Heart right ventricle (tissue), 16 donors: ENCODE measurements at places on chromosomes 7 and 10. TPM values are rescaled to one million over a fixed set of nuclear protein-coding genes. Genes with fewer than 3 reads are reported as not detected.

Gene TCERG1L
- not detected for polyA plus RNA-seq

Gene HOXA4
- polyA plus RNA-seq = 1.2 TPM

Gene ACSL5
- polyA plus RNA-seq = 8.9 TPM

DNA sequence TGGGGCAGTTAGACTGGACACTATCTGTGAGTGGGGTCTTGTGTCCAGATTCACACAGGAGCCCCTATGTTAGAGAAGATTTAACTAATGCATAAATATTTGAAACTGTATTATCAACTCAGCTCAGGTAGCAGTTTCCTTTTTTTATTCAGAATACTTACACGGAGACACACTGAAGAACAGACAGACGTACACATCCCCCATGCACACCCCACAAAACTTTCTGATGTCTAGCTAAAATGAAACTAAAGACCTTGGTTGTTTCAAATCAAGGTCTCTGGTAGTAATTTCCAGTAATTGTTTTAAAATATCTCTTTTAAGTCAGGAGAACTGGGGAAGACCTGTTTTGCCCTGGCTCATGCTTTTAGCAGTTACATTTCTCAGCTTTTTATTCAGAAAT, 55.7 kb upstream of the PRKCQ start:
- peaks cover 10% of the 10 kb centered on the region for H3K27me3 ChIP-seq
- H3K4me3 ChIP-seq = no peak overlapping the region
- no peak for DNase-seq
- no peak overlapping the region for H3K27ac ChIP-seq
- H3K36me3 ChIP-seq = no peaks in the 10 kb centered on the region

Gene SPDYE2B
- polyA plus RNA-seq = not detected

GRCh38 chr10:70728328-70728727, 56.0 kb downstream of the ADAMTS14 start:
- no peaks in the 10 kb centered on the region for H3K36me3 ChIP-seq
- no peak overlapping the region for H3K4me3 ChIP-seq
- peaks cover 2% of the 10 kb centered on the region for H3K4me1 ChIP-seq
- no peaks in the 10 kb centered on the region for H3K27me3 ChIP-seq

Gene CHN2
- 15.4 TPM for polyA plus RNA-seq

- no peaks in the 10 kb centered on the region for H3K27me3 ChIP-seq
- DNase-seq = no peak
- no peak overlapping the region for H3K27ac ChIP-seq
These were observed 28.2 kb downstream of the ADK start for GRCh38 chr10:74179111-74179710.

GRCh38 chr10:127441350-127442219, 107.5 kb upstream of the NPS start:
- no peaks in the 10 kb centered on the region for H3K27me3 ChIP-seq
- peaks cover 91% of the 10 kb centered on the region for H3K36me3 ChIP-seq
- no peak overlapping the region for H3K4me3 ChIP-seq
- H3K4me1 ChIP-seq = no peaks in the 10 kb centered on the region

Gene TUBAL3
- polyA plus RNA-seq = 0.51 TPM

DNA sequence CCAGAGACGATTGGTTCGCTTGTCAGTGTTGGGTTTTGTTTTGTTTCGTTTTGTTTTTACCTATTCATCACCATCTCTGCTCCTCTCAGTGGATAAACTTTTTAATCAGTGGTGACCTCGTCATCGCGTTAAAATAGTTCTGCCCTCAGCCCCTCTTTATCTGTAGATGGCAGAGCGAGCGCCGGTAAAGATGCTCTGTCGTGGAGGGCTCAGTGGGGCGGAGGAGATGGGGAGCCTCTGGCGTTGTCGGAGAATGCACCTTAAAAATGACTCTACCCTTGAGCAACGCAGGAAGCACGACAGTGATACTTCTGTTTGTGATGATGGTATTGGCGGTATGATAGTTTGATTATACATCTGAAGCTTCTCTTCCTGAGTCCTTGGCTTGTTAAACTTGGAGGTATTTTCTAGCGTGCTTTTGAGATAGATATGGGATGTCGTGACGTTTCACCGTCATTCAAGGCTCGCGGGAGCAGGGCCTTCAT, 554 bp downstream of the CSGALNACT2 start:
- no peaks in the 10 kb centered on the region for H3K27me3 ChIP-seq
- H3K27ac ChIP-seq = peak overlapping the region; percentile 97
- no peaks in the 10 kb centered on the region for H3K36me3 ChIP-seq
- no peak for DNase-seq
- peaks cover 29% of the 10 kb centered on the region for H3K4me1 ChIP-seq
- H3K4me3 ChIP-seq = peak overlapping the region; percentile 91

Gene OR2A1
- polyA plus RNA-seq = 0.01 TPM

DNA sequence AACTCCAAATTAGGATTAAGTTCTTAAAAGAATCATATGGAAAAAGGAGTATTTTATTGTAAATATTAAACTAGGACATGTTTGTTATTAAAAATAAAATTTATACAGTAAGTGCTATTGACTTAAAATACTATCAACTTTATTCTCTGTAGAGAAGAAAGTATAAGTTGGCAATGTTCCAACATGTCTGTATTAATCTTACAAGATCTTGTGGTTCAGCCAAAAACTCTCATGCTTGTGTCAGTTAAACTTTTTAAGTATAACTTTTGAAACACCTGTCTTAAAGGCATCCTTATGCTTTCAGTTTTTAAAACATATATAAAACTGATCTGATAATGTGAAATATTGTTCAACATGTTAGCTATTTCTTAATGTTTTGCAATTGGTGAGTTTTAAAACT, 160.7 kb downstream of the ZEB1 start:
- H3K4me1 ChIP-seq = no peaks in the 10 kb centered on the region
- no peak overlapping the region for H3K4me3 ChIP-seq
- peaks cover 7% of the 10 kb centered on the region for H3K36me3 ChIP-seq
- no peaks in the 10 kb centered on the region for H3K27me3 ChIP-seq
- no peak for DNase-seq

- no peak overlapping the region for H3K27ac ChIP-seq
- no peaks in the 10 kb centered on the region for H3K36me3 ChIP-seq
- no peaks in the 10 kb centered on the region for H3K27me3 ChIP-seq
- DNase-seq = peak; percentile 67
- H3K4me1 ChIP-seq = peaks cover 7% of the 10 kb centered on the region
- H3K4me3 ChIP-seq = no peak overlapping the region
These were observed 18.4 kb upstream of the PDGFA start for GRCh38 chr7:537911-538634.

Gene UBE2D4
- 35.6 TPM for polyA plus RNA-seq

GRCh38 chr10:68084469-68084868, 9.4 kb upstream of the HERC4 start:
- peaks cover 4% of the 10 kb centered on the region for H3K4me1 ChIP-seq
- H3K27ac ChIP-seq = peak overlapping the region; percentile 50
- H3K36me3 ChIP-seq = no peaks in the 10 kb centered on the region
- no peak for DNase-seq

- H3K27me3 ChIP-seq = no peaks in the 10 kb centered on the region
- DNase-seq = no peak
- H3K4me1 ChIP-seq = peaks cover 3% of the 10 kb centered on the region
- H3K36me3 ChIP-seq = no peaks in the 10 kb centered on the region
- no peak overlapping the region for H3K27ac ChIP-seq
- no peak overlapping the region for H3K4me3 ChIP-seq
These were observed 74.5 kb downstream of the SYPL1 start for GRCh38 chr7:106037489-106038176.

GRCh38 chr10:8346861-8347260, 292.4 kb downstream of the GATA3 start:
- DNase-seq = no peak
- no peak overlapping the region for H3K4me3 ChIP-seq
- H3K27ac ChIP-seq = no peak overlapping the region

GRCh38 chr10:63493004-63493403, 27.2 kb upstream of the JMJD1C start:
- no peak overlapping the region for H3K4me3 ChIP-seq
- DNase-seq = no peak
- H3K4me1 ChIP-seq = no peaks in the 10 kb centered on the region
- H3K27ac ChIP-seq = no peak overlapping the region
- no peaks in the 10 kb centered on the region for H3K36me3 ChIP-seq

- no peak overlapping the region for H3K4me3 ChIP-seq
- H3K4me1 ChIP-seq = no peaks in the 10 kb centered on the region
- H3K27ac ChIP-seq = no peak overlapping the region
- H3K27me3 ChIP-seq = no peaks in the 10 kb centered on the region
- no peaks in the 10 kb centered on the region for H3K36me3 ChIP-seq
These were observed 527.3 kb downstream of the ZNF33B start for GRCh38 chr10:42111076-42111475.

Gene FAM237B
- not detected for polyA plus RNA-seq

Gene CH25H
- 0.51 TPM for polyA plus RNA-seq

DNA sequence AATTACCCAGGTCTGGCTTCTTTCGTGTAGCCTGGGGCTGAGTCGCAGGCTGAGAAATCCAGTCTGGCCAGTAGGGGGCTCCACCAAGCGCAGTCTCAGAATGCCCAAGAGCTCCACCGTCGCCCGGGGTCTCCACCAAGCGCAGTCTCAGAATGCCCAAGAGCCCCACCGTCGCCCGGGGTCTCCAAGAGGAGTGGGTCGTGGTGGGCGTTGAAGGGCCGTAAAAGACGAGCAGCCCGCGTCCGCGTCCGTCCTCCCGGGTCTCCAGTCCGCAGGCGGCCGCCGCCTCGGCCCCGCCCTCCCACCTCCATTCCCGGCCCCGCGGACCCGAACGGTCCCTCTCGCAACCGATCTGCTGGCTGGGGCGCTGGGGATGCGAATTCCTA, 892 bp upstream of the ZYX start:
- DNase-seq = peak; percentile 89
- H3K4me3 ChIP-seq = peak overlapping the region; percentile 98
- H3K27me3 ChIP-seq = no peaks in the 10 kb centered on the region
- peaks cover 39% of the 10 kb centered on the region for H3K4me1 ChIP-seq

Gene HOXA5
- not detected for polyA plus RNA-seq

Gene FUOM
- polyA plus RNA-seq = 17.0 TPM

DNA sequence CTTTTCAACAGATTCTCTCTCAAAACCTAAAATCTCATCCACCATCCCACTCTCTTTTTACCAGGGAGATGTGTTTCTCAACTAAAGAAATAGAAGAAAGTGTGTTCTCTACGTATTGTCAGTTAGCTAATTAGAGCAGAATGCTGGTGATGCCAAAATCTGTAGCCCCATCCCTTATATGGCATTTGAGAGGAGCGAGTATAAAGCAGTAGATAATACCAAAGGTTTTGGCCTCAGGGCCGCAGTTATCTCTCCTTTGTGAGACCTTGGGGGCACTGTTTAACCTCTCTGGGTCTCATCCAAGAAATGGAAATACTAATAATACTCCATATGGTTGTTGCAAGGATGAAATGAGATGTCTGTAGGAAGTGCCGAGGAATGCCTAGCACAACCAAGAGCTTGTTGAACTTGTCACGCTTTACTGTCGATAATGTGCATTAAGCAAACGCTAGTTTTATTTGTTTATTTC, 456 bp upstream of the DLD start:
- H3K27ac ChIP-seq = peak overlapping the region; percentile 81
- no peak for DNase-seq
- peak overlapping the region; percentile 78 for H3K4me3 ChIP-seq
- peaks cover 12% of the 10 kb centered on the region for H3K36me3 ChIP-seq
- peaks cover 38% of the 10 kb centered on the region for H3K4me1 ChIP-seq
- no peaks in the 10 kb centered on the region for H3K27me3 ChIP-seq

Gene MACC1
- not detected for polyA plus RNA-seq

Gene AMZ1
- polyA plus RNA-seq = 0.04 TPM

Gene GDF2
- polyA plus RNA-seq = not detected

DNA sequence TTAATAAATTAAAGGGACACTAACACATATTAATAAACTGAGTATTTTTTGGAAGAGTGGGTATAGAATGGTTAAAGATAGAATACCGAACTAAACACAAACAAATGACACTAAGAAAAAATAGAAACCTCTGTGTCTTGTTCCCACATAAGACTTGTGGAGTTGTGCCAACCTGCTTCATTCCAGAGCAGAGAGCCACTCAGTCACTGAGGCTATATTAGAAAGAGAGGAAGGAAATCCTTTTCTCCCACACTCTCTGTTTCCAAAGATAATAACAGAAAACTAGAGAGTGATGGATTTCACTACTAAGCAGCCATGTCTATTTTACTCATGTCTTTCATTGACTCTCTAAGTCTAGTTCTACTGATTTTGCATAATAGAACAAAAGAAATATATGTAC, 26.0 kb downstream of the CTNNA3 start:
- peaks cover 17% of the 10 kb centered on the region for H3K4me1 ChIP-seq
- peak; percentile 18 for DNase-seq
- no peak overlapping the region for H3K27ac ChIP-seq
- H3K27me3 ChIP-seq = no peaks in the 10 kb centered on the region
- no peak overlapping the region for H3K4me3 ChIP-seq
- H3K36me3 ChIP-seq = no peaks in the 10 kb centered on the region

Gene GPRIN2
- polyA plus RNA-seq = not detected

GRCh38 chr7:105098863-105099515, 85.0 kb downstream of the KMT2E start:
- H3K27ac ChIP-seq = no peak overlapping the region
- H3K4me1 ChIP-seq = peaks cover 5% of the 10 kb centered on the region
- no peak for DNase-seq
- H3K4me3 ChIP-seq = no peak overlapping the region
- no peaks in the 10 kb centered on the region for H3K27me3 ChIP-seq
- no peaks in the 10 kb centered on the region for H3K36me3 ChIP-seq

Gene CCDC146
- 7.5 TPM for polyA plus RNA-seq

GRCh38 chr10:13722747-13723653, 136.2 kb downstream of the PRPF18 start:
- H3K4me3 ChIP-seq = no peak overlapping the region
- H3K4me1 ChIP-seq = peaks cover 19% of the 10 kb centered on the region
- DNase-seq = no peak
- no peaks in the 10 kb centered on the region for H3K36me3 ChIP-seq
- H3K27ac ChIP-seq = no peak overlapping the region

DNA sequence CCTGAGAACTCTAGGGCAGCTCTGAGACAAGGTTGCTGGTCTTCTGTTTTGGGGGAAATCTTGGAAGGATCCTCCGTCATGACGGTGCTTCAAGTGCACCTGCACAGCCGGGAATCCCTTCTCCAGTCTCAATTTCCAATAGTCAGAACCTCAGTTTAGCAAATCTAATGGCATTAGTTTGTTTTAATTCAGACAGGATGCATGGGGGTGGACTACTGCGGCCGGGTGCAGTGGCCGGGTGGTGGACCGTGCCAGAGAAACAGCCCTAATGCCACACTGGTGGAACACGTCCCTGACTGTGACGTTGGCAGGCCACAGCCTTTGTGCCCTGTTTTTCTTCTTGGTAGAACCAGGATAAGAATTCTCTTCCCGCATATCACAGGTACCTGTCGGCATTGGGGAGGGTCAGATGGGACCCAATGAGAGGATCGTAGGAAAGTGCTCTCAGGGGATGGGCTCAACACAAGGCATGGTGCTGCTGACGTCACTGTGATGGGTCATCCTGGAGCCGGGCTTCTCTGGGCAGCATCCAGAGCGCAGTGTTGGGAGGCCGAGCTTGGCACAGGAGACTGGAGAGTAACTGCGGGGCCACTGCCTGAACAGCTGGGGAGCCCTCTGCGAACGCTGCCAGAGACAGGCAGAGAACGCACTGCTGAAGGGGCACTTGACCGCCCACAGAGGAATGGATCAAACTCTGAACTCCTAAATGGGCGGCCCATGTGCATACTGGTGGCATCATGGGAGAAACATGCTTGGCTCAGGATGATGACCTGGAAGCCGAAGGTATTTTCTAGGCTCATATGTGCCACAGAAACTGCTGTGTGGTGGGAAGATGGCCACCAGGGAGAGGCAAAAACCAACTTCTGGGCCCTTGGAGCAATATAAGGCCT, 313.8 kb upstream of the SHH start:
- no peak overlapping the region for H3K27ac ChIP-seq
- H3K36me3 ChIP-seq = no peaks in the 10 kb centered on the region
- no peaks in the 10 kb centered on the region for H3K27me3 ChIP-seq
- no peaks in the 10 kb centered on the region for H3K4me1 ChIP-seq
